DMS 273 treated with DMSO at 0.1 percent for 48 hours (cell line): ENCODE measurements at places on chromosomes 11 and 22.

GRCh38 chr11:70002433-70002832, 75.7 kb upstream of the ANO1 start:
- no peak for DNase-seq

- no peak for DNase-seq
These were observed 59.7 kb upstream of the CHST1 start for GRCh38 chr11:45725121-45725520.

DNA sequence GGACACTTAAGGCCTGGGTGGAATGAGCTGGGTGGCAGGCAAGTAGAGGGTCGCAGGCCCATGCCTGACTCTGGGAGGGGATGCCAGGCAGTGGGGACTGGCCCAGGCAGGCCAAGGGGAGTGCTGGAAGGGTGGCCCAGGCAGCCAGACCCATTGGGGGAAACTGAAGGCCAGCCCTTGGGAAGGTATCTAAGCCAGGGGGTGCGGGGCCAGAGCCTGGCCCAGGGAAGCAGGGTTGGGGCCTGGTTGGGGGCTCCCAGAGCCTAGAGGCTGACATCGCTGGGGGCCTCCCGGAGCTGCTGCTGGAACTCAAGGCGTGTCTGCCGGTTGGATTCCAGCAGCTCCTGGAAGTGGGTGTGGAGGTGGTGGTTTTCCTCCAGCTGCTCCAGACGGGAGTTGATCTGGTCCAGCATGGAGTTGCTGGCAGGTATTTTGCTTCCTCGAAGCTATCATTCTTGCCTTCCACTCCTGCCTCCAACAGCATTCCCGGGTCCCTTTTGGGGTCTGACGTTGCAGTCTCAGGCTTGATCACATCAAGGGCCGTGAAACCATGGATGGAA, 35.3 kb upstream of the XBP1 start:
- DNase-seq = no peak

DNA sequence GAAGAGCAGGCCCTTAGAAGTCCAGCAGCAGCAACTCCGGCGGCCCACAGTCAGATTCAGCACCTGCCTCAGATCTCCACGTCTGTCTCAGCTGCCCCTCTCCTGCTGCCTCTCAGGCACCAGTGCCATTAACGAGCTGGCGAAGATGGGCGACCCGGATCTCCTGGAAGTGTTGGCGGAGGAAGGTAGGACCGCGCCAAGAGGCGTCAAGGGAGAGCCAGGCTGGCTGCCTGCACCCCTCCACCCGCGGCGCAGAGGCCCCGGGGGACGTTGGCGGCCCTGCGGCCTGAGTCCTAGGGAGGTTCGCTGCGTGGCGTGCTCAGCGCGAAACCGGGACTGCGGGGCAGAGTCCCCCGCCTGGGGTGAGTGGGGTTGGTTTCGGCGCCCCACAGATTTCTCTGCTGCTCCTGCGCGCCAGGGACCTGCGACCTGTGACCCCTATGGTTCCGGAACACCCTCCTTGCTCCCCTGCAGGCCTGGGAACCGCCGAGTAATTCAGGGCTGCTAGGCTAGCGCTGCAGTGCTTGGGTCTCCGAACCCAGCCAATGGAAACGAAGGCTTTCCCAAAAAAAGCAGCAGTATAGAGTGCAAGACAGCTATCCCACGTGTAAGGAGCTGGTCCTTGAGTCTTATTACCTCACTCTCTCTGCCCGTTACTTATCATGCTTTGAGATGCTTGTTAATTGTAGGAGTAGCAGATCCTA, 615 bp downstream of the ANO5 start:
- peak; percentile 13 for DNase-seq

DNA sequence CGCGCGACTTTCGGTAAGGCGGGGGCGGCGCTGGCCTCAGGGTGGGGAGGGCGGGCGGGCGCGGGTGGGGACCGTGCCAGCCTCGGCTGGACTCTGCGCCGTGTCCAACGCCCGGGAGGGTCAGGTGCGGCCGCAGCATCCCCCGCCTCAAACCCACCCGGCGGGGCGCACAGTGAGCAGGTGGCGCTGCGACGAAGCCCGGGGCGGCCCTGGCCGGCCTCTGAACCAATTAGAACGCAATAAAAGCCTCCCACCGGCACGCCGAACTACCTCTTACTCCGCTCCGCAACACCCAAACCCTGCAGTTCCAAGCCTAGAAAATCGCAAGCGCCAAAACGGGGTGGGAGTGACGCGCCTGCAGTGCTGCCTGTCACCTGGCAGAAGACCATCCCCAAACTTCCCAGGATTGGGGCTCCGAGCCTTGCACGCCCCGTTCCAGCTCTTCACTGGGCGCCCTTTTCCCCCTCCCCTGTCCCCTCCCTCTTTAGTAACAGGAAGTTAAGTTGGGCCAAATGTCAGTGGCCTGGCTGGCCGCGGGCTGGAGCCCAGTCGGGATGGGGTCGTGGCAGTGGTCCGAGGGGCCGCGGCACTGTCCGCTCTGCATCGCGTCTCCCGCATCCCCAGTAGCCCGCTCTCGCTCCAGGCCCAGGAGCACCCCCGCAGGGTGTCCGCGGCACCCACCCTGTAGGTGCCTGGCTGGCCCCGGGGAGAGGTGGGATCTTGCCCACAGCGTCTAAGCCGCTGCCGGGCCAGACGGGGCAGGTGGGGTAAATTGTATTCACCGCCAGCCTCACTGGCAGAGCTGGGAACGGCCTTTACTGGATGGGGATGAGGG, 541 bp downstream of the MICAL2 start:
- DNase-seq = no peak

- DNase-seq = no peak
These were observed 1.6 kb downstream of the OR10A2 start for GRCh38 chr11:6864438-6864837.

GRCh38 chr11:44658506-44658850, 68.3 kb upstream of the TSPAN18 start:
- DNase-seq = no peak
